Pons (tissue), 1 donor: ENCODE measurements at places on chromosomes 4 and X.

DNA sequence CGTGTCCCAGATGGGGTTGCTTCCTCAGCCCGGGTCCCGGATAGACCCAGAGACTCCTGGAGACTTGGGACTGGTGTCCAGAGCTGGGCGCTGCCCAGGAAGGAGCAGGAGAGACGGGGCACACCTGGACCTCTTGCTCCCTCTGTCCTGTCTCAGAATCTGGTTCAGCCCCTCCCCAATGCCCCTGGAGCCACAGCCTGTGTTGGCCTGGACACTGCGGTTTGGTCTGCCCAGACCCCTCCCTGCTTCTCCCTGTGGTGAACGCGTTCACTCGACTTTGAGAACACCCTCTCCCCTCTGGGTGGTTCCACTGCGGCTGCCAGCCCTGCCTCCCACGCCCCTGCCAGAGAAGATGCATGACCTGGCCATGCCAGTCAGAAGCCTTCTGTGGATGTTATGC lies 111.1 kb downstream of the HMX1 start:
- no peak for DNase-seq

GRCh38 chr4:81833576-81833975 lies 361.9 kb upstream of the RASGEF1B start:
- DNase-seq = peak; percentile 88

DNA sequence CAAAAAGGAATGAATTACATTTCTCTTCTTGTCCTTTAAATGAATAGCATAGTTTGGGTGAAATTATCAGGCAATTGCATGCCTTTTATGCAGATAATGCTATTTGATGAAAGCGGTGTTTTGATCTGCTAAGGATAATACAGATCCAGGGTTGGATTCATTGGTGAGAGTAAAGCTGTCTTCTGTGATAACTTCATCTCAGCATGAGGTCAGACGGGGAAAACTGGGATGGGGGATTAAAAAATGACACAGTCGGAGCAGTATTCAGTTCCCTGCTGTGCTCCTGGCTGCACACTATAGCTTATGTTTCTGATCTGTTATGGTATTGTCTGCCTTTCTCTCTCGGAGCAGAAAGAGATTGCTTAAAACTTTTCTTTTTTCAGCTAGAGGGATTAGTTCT lies 105.9 kb upstream of the TENM3 start:
- DNase-seq = no peak

- no peak for DNase-seq
Measured at GRCh38 chr4:108081256-108081655, 87.5 kb downstream of the LEF1 start.

- DNase-seq = no peak
Measured at GRCh38 chr4:72779241-72779640, 210.2 kb upstream of the ADAMTS3 start.

DNA sequence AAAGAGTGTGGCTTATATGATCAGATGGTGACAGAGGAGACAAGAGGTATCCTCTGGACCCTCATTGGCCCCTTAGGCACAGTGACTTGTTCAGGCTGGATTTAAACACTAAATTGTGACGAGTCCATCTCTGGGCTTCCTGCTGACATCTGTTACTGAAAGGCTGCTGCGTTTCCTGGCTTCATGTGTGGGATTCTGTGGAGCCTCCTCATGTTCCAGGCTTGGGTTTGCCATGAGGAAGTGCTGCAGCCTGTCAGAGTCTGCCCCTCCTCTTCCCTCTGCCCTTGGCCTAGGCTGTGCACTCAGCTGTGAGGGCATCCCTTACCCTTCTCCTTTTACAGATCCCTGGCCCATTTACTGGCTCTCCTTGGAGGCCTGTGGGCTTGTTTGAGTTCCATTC lies 159.1 kb upstream of the TTC29 start:
- no peak for DNase-seq
